ENCODE measurements at places on chromosomes 2 and 18.

- ATAC-seq = peak; percentile 68
Observed at GRCh38 chr2:54666131-54666633, 57.3 kb upstream of the EML6 start.

- no peak for ATAC-seq
Observed at GRCh38 chr2:99697811-99698568, 208.2 kb upstream of the REV1 start.

GRCh38 chr18:5068851-5069250, 128.2 kb downstream of the AKAIN1 start:
- ATAC-seq = no peak

GRCh38 chr2:205895981-205896655, 189.9 kb downstream of the INO80D start:
- peak; percentile 86 for ATAC-seq

- no peak for ATAC-seq
Observed at GRCh38 chr18:42780171-42780570, 335.3 kb downstream of the RIT2 start.
